ENCODE measurements at places on chromosomes 1 and 21.

DNA sequence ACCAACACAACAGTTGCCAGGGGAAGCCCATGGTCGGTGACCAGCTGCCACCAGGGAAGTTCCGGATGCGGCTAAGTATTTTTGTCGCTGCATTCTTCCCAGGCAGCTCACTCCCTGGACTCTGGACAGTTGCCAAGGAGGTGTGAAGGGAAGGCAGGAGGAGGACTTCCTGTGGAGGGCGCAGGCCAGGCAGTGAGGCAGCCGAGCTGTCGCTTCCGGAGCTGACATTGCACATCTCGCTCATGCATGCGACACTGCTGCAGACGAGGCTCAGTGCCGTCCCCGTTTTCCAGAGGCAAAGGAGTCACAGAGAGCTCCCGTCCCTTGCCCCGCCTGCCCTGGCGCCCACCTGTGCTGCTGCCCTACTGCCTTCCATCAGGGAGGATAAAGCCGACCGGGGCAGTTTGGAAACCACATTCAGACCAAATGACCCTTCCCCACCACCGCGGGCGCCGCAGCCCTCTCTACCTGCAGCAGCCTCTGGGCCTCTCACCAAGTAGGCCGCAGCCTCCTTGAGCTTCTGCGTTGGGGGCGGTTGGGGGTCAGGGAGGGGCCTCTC, 81.4 kb downstream of the NENF start:
- DNase-seq = peak; percentile 58

- no peak for DNase-seq
These were observed at the start of gene S100A6 for GRCh38 chr1:153535242-153536011. TSS of gene S100A6 (minus strand) at chr1:153535991. CDS start at chr1:153535339, 652 bp downstream.

DNA sequence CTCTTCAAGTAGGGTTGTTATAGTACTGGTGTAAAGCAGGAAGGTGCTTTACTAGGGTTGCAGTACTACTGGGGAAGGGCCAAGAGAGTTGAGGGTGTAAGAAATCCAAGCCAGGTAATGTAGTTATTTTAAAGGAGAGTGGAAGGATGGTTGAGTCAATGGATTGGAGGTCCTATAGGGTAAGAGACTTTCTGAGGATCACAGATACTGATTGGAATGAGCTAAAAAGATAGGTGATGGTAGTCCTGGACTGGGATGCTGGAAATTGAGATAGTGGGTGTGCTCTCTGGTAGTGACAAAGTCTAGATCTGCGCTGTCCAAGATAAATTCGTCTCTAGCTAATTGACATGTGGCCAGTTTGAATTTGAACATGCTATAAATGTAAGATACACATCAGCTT, 7.0 kb downstream of the TXLNA start:
- no peak for DNase-seq

DNA sequence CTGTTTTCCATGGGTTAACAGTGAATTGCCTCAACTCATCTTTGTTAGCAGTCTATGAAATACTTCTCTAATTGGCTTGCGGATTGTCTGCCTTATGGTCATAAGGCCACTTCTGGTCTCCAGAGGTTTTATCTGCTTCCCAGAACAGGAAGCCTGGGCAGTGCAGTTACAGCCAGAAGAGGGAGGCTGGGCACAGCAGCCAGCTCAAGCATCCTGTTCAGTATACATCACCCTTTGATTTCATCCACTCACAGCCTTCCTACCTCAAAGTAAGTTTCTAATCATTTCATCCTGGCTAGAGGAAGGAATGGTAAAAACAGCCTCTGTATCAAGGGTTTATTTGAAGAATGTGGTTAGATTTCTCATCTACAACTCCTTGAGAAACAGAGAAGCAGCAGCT, 311.5 kb upstream of the DEPDC1 start:
- DNase-seq = no peak

- no peak for DNase-seq
These were observed 1.9 kb downstream of the WDR26 start for GRCh38 chr1:224432672-224433040.

GRCh38 chr21:42748620-42749176, 95.3 kb downstream of the PDE9A start:
- DNase-seq = no peak

DNA sequence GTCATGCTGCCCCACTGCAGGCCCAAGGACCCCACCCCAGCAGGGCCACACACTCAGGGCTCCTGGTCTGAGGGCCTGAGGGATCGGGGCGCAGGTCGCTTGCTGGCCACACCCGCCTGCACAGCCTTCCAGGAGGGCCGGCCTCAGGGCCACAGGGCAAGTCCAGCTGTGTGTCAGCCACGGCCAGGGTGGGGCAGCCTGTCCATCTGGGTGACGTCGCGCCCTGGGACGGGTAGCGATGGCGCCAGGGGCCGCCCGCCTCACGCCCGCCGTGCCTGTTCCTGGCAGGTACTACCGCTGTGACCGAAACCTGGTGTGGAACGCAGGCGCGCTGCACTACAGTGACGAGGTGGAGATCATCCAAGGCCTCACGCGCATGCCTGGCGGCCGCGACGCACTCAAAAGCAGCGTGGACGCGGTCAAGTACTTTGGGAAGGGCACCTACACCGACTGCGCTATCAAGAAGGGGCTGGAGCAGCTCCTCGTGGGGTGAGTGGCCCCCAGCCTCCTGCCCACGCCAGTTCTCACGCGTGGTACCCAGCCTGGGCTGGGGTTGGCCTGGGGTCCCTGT, 2.5 kb downstream of the COL6A1 start:
- no peak for DNase-seq

DNA sequence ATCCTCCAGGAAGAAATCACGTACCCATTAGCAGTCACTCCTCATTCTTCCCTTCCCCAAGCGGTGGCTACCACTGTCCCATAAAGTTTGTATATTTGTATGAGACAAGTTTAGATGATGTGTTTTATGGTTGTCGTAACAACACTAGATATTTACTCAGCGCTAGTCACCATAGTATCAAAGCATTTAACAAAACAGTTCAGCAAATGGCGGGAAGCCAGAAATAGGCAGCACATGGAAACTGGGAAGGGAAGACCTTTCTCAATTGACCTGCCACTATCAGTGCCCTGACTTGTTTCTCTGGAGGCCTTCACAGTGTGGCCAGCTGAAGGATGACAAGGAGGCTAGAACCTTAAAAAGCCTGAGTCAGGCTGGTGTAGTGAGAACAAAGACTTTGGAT, 31.1 kb downstream of the CNST start:
- peak; percentile 49 for DNase-seq

GRCh38 chr21:16751695-16752474, 761.0 kb upstream of the CXADR start:
- DNase-seq = no peak

DNA sequence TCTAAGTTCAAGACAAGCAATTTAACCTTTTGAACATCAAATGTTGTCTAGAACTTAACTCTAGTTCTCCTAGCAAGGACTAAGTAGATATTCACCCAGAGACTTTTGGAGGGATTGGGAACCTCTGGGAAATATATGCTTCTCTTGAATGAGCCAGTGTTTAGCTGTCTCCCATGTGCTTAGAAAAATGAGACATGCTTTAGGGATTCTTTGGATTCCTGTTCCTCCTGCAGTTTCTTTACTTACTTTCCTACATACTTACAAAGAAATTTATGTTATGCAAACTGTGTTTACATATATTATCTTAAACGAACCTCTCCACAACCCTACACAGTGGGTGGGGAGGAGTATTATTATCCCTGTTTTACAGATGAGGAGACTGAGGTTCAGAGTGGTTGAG, 39.2 kb downstream of the RNASEL start:
- DNase-seq = no peak

DNA sequence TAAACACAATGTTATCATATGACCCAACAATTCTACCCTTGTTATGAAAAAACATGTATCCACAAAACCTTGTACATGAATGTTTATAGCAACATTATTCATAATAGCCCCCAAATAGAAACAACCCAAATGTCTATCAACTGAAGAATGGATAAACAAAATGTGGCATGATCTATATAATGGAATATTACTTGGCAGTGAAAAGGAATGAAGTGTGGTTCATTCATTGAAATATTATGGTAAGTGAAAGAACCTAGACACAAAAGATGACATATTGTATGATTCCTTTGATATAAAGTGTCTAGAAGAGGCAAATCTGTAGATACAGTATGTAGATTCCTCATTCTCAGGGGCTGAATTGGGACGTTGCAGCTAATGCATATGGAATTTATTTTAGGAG, 151.2 kb downstream of the KIF26B start:
- no peak for DNase-seq

DNA sequence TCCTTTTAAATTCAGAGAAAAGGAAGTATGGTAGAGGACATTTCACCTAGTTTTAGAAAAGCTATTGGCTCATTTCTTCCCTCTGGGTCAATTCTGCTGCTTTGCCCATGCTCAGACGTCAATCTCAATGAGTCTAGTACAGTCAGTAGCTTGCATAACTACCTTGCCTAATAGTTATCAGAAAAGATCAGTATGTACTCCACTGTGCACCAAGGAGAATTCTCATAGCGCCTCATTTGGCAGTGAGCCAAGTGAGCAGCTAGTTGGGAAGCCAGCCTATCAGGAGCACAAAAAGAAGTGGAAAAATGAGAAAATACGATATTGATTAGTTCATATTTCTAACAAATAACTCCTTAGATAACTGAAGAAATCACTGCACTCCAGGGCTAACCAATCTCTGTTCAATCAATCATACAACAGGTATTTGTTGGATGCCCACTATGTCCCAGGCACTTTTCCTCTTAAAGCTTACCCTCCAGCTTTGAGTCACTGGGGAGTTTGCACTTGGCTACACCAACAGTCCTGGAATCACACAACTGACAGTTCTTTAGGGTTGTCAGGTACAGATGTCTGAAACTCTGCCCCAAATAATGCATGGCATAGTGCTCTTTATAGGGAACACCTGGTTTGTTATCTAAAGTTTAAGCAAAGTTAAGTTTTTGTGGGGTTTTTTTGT, 50.2 kb downstream of the PRDX6 start:
- no peak for DNase-seq
